ENCODE measurements at places on chromosomes 6 and 20.

DNA sequence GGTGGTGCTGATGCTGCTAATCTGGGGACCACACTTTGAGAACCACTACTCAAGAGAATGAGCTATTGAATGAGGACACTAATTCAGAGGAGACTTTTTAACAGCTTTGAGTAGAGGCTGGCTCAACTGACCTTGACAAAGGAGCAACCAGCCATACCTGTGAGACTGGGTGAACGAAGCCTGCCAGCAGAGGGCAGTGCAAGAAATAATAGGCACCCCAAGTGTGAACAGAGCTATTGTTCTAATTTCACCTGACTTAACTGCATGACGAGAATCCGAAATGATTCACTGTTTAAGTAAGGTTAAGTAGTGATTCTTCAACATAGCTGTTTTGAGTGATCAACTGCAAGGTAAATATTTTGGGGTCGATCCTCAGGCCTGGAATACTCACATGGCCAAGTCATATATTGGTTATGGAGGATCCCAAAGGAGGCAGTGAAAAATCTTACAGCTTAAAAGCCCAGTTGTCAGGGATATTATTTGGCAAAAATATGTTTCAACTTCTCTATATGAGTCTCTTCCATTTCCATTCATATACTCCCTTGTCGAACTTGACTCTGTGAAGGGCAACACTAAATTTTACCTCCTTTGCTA lies 550.5 kb upstream of the MARCKS start:
- peak; percentile 58 for DNase-seq

GRCh38 chr6:97422171-97422570 lies 139.2 kb upstream of the MMS22L start:
- no peak for DNase-seq

DNA sequence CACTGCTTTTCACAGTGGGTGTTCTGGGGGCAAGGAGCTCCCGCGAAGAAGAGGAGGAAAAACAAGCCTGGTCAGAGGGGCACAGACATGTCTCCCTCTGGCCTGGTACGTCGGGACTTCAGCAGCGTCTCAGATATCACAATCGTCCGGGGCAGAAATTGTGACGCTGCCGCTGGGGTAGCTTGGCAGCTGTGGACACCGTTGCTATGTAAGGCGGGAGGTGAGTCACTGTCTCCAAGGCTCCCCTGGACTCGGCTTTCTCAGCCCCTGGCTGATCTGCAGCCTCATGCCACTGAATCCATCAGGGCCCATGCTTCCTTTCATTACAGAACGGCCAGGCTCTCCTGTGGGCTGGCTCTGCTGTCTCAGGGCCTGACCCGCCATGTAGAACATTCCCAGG lies 98.7 kb downstream of the SULF2 start:
- DNase-seq = no peak

- DNase-seq = no peak
These were observed 512.7 kb downstream of the DHX35 start for GRCh38 chr20:39474879-39475278.

GRCh38 chr6:46380152-46380807 lies 111.0 kb downstream of the RCAN2 start:
- no peak for DNase-seq

- DNase-seq = peak; percentile 57
These were observed 587 bp downstream of the PDSS2 start for GRCh38 chr6:107458672-107459282.

GRCh38 chr6:44073612-44074438 lies 53.4 kb downstream of the MRPL14 start:
- no peak for DNase-seq

- no peak for DNase-seq
These were observed 182.7 kb downstream of the ADAT2 start for GRCh38 chr6:143267760-143268159.

DNA sequence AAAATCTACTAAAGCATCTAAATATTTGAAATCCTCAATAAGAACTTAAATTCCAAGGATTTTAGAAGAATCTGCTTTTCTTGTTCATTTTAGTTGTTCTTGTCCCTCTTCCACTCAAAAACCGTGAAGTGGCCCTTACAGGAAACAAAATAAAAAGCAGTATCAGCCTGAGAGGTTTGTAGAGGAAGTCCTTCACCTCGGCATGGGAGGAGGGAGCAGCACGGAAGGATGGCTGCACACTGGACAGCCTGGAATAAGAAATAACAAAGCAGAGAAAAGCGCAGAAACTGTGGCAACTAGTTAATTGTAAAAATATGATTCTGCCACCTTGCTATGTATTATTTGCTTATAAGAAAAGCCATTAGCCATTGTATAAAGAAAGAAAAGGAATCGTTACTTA lies 46.1 kb downstream of the RALGAPA2 start:
- no peak for DNase-seq

Data from activated naive CD4-positive, alpha-beta T cell treated with anti-CD3 and anti-CD28 coated beads, Interleukin-2, amount 10 ng/mL, durations not matched to agents 7 days and 5 days (primary cell).